ENCODE measurements at places on chromosomes 12 and 14.

- DNase-seq, result no peak
Measured at GRCh38 chr14:94101748-94102147, 8.8 kb upstream of the IFI27 start.

DNA sequence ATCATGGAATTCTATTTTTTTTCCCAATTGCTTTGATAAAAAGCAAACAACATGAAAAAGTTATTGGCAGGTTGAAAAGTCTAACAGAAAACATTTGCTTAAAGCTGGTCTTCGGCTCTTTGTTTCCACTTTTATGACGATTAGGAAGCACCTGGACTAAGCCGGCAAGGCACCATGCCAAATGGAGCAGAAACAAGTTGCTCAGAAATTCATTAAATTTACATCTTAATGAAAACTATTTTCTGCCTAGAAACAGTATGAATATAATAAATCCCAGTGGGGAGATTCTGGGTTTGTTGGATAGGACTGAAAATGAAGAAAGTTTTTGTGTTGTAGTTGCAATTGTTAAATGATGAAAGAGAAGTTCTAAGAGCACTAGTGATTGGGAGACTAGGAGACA, 51.4 kb upstream of the OR9K2 start:
- no peak for DNase-seq

- DNase-seq, result no peak
Measured at GRCh38 chr12:132411457-132411856, 78.5 kb upstream of the FBRSL1 start.

DNA sequence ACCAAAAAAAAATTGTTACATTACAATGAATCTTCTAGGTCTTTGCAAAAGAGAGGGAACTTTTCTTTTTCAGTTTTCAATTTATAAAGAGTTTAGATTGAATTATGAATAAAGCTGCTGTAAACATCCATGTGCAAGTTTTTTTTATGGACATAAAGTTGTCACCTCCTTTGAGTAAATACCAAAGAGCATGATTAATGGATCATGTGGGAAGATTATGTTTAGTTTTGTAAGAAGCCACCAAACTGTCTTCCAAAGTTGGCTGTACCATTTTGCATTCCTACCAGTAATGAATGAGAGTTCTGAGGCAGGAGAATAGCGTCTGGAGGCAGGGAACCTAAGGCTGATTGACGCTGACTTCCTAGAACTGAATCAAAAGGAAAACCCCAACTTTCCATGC, 30.2 kb downstream of the LEMD3 start:
- no peak for DNase-seq

GRCh38 chr14:22185191-22185590, 403.8 kb downstream of the DAD1 start:
- DNase-seq, result no peak

- no peak for DNase-seq
Measured at GRCh38 chr14:91252871-91253794, 8.6 kb upstream of the GPR68 start.

- no peak for DNase-seq
Measured at GRCh38 chr14:75283162-75283832, 4.7 kb downstream of the FOS start.

DNA sequence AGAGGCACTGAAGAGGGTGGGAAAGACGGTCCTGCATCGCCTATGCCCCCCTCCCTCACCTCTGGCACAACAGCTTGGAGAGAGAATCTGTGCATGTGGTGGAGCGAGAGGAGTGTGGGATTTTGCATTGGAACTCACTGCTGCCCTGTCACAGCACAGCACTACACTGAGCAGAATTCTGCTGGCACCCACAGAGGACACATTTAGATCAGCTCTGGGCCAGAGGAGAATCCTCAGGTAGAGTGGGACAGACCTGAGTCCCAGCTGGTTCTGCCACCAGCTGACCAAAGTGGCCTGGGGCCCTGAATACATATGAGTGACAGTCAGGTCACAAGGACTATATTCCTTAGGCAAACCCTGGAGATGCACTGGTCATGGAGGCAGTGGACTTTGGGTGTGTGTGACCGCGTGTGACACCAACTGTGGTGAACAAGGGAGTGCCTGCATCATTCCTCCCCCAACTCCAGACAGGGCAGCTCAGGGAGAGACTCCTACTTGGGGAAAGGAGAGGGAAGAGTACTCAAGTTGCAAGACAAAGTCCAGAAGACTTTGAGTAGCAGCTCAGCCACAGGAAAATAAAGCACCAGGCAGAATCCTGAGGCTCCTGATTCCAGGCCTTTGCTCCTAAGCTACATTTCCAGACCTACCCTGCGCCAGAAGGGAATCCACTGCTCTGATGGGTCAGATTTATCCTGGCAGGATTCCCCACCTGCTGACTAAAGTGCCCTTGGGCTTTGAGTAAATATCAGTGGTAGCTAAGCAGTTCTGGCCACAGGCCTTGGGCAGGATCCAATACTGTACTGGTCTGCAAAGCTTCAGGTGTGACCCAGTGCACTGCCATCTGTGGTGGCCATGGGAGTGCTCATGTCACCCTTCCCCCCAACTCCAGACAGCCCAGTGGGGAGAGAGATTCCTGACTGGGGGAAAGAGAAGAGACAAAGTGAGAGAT, 10.6 kb upstream of the ACOT1 start:
- no peak for DNase-seq

DNA sequence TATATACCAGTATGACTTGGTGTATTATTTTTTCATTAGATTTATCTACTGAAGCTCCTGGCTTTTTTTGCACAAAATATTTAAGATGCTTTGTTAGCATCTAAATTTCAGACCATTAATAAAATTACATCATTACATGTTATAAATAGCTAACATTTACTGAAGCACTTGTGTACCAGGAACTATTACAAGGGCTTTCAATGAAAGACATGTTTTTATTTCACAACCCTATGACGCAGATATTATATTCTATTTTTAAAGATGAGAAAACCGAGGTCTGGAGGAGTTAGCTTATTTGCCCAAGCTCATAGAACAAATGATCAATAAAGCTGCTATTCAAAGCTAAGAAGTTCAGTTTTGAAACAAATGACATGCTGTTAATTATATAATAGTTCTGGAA, 420.4 kb upstream of the DCN start:
- DNase-seq, result no peak

GRCh38 chr12:113860950-113861349, 105.2 kb downstream of the RBM19 start:
- DNase-seq, result no peak

- DNase-seq, result peak; percentile 54
Measured at GRCh38 chr12:102438047-102438826, 42.1 kb downstream of the IGF1 start.

- DNase-seq, result no peak
Measured at GRCh38 chr14:58690801-58691516, 53.2 kb downstream of the DACT1 start.

DNA sequence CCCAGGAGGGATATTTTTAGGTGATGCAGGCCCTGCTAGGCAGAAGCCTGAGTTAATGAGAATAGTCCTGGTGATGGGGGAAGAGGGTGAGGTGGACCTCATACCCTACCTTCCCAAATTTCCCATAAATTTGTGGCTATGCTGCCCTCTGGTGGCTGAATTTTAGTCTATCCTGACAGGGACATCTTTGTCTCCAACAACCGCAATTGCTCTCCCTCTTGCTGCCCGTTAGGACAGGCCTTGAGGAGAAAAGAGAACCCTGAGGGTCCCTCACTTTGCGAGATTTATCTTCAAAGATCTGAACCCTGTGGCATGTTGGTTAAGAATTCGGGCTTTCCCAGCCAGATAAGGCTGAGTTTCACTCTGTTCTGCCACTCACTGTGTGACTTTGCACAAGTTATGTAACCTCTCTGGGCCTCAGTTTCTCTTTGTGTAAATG, 9.8 kb upstream of the ZNF385A start:
- DNase-seq, result no peak

- DNase-seq, result no peak
Measured at GRCh38 chr14:55248411-55248810, 22.8 kb upstream of the FBXO34 start.
